ENCODE measurements at places on chromosomes 7 and 10.

DNA sequence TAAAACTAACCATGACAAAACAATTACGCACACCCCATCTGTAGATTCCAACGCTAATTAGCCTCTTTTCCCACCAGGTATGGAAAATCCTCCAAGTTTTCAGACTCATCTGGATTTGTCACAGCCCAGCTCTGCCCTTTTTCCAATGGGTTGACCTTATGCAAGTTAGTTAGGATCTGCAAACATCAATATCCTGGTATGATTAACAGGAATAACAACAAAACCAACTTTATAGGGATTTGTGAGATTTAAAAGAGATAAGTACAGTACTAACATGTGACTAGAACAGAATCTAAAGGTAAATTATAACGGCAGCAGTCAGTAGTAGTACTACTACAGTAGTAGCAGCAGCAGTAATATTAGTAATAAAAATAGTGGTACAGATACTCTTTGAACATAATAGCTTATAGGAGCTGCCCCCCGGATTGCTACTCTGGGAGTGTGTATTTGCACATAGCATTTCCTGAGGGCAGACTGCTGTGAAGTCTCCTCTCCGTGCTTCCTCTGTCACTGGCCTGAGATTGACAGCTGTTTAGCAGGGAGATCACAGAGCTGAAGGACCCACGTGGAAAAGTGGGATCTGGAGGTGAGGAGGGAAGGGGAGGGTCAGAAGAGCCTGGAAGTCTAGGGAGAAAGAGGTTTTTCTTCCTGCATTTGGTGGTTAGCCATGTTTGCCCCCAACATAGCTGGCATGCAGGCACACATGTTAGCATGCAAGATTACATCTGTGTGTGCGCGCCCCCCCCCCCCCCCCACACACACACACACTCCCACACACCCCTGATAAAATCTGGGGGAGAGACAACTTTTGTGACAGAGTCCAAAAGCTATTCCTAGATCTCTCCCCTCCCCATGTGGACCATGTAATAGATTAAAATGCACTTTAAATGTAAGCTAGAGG, 73.3 kb upstream of the FAM171A1 start:
- DNase-seq, result no peak

DNA sequence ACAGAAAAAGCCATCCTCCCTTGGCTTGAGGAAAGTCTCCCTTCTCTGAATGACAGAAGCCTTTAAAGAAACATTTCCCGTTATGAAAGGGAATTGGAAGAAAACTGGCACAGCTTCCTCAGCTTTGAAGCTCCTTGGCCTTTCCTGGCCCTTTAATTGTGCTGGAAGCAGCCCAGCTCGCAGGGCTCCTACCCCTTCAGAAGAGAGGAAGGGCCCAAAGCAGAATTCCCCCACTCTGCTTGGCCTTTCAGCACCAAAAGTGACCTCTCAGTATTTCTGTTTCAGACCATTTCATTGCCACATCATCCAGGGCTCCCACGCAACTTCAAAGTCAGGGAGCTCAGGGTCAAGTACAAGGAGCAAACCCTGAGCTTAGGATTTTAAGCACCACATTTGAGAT, 4.2 kb downstream of the AFAP1L2 start:
- no peak for DNase-seq

- no peak for DNase-seq
Measured at GRCh38 chr7:66119245-66119850, 4.7 kb downstream of the CRCP start.

GRCh38 chr10:69772933-69773704, 28.6 kb upstream of the COL13A1 start:
- no peak for DNase-seq

DNA sequence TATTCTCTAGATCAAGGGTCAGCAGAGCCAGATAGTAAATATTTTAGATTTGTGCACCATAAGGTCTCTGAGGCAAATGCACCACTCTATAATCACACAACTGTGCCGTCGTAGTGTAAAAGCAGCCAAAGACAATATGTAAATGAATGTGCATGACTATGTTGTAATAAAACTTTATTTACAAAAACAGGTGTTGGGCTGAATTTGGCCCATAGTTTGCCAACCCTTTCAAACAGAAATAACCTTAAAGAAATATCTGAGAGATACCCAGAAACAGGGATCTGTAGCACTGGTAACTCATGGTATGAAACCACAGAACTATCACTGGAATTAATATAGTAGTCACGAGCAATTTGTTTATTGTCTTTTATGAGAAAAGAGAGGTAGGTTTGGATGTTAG, 86.0 kb downstream of the ARID5B start:
- DNase-seq, result no peak

GRCh38 chr10:74081192-74081803, 69.3 kb downstream of the AP3M1 start:
- DNase-seq, result no peak

DNA sequence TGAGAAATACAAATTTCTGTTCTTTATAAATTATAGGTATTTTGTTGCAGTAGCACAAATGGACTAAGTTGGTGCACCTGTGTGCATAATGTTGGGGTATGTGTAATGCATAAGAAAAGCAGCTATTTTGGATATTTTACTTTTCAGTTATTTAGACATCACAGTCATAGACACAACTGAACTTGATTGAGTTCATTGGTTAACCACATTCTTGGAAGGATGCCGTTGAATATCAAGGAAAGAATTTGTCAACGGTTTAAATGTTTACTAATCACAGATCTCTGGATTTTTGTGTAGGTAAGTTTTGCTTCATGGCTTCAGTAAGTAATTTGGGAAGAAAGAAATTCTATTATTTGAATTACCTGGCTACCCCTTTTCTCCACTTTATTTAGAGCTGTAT, 4.1 kb downstream of the OTUD1 start:
- no peak for DNase-seq

DNA sequence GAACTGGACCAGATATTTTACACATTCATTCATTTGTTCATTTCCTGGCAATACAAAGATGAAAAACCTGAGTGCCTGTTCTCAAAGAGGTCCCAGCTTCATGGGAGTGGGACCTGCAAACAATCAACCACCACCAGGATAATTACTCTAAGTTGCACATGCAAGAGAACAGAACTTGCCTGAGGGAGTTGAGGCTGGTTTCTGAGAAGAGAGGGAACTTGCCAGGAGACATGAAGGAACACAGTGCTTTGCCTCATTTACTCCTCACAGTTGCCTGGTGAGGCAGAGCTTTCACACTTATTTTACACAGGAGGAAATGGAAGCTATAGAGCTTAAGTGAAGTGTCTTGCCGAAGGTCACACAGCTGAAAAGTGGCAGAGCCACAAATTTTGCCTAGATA, 170.1 kb downstream of the SORCS3 start:
- DNase-seq, result no peak

DNA sequence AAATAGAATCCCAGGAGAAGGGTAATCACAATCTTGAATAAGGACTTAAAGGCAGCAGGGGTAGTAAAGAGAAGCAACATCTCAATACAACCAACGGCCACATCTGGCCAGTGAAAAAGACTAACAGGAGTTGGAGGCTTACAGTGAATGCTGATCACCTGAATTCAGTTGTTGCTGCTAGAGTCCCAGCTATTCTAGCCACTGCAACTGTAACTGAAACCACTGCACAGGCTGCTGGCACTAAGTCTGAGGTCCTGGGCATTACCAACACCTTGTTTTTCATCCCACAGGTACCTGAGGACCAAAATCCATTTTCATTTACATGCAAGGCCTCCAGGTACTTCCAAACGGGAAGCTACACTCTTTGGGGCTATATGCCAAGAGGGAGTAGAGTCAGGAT, 44.4 kb downstream of the TPK1 start:
- DNase-seq, result no peak

GRCh38 chr7:131741446-131741845, 185.0 kb upstream of the PODXL start:
- no peak for DNase-seq

DNA sequence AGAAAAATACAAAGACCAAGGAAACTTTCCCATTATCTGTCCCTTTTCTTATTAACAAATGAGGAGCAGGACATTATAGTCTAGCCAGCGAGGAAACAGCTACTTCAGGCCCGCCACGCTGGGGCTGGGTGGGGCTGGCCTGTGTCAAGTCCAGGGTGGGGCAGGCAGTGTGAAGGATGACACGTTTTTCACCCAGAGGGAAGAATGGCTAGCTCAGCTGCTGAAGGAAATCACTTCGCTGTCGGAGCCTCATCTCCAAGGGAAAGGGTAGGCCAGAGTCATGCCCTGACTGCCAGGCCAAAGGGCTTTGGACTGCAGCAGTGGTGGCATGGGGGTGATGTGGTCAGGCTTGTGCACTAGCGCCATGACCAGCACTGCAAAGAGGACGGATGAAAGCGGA, 24.4 kb downstream of the COL13A1 start:
- no peak for DNase-seq

GRCh38 chr7:84025332-84025927, 169.2 kb downstream of the SEMA3A start:
- DNase-seq, result no peak

DNA sequence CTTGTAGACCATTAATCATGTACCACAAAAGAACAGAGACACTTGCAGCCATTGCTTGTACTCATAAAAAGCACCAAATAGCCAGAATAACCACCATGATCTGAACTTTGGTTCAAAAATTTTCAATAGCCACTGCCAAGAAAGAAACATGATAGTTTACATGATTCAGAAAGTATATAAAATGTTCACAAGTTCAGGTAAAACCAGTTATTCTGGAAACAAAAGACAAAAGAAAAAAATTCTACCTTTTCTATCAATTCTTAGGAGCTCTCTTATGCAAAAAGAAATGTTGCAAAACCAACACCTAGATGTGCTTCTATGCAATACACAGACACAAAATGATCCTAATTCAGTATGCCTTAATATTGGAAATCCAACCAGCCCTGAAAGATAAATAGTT, 108.7 kb downstream of the PCLO start:
- no peak for DNase-seq

DNA sequence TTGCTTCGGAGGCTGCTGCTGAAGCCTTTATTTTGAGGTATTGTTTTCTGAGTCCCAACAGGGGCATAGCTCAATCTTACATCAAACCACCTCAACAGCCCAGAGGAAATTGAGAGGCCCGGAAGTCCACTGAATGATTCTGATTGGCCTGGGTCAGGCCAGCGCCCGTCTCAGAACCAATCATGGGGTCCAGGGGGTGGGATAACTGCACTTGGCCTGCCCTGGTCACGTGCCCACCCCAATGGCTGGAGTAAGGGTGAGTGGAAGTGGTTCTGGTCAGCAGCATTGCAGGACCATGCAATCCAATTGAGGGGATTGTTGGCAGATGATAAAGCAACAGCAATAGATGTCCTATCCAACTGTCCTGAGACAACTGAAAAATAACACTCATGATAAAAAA, 190.6 kb downstream of the HERPUD2 start:
- no peak for DNase-seq

DNA sequence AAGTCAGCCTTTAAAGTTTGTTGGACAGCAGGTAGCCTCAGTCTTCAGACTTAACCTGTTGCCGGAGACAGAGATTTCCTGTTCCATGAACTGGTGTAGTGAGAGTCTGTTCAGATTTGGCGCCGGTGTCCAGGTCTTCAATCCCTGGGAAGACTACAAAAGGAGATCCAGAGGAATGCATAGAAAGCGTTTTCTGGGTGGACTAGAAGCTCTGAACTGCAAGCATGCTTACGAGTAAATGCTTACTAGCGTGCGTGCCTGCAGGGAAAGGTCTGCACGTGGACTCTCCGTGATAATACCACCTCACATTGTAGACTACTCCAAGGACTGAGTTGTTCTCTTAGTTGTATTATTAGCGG, 878 bp downstream of the GLRX3 start:
- DNase-seq, result no peak

GRCh38 chr7:31633894-31634494, 53.0 kb upstream of the PPP1R17 start:
- peak; percentile 43 for DNase-seq

GRCh38 chr7:44123190-44124003, at the start of gene POLD2:
Gene POLD2 (minus strand): TSS chr7:44123548. CDS start chr7:44122053, 1,495 bp downstream.
- DNase-seq, result peak; percentile 95

DNA sequence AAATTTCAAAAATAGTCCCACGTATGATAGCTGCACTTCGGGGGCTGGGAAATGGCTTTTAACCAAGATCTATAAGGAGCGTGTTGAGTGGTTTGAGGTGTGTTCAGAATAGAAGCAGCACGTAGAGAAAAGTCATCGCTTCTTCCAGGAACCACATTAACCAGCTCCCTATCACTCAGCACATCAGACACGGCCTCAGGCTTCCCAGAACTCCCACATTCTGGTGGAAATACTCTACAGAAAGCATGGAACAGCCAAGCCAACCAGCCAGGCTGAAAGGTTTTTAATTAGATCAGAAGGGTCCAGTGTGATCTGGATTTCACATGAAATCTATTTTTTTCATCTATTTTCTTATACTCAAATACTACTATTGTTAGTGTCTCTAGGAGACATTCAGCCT, 231.5 kb upstream of the NRP1 start:
- DNase-seq, result no peak

DNA sequence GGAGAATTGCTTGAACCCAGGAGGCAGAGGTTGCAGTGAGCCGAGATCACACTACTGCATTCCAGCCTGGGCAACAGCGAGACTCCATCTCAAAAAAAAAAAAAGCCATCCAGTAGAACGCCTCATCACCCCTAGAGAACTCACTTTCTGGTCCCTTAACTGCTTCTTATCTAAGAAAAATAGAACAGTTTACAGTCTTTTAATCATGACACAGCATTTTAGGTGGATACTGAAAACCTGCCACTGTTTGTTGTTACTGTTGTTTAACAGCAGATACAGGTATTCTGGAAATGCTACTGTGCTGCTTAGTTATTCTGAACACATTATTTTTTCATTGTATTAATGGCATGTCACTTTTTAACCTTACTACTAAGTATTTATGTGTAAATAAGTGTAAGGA, 624.3 kb upstream of the GHITM start:
- no peak for DNase-seq

DNA sequence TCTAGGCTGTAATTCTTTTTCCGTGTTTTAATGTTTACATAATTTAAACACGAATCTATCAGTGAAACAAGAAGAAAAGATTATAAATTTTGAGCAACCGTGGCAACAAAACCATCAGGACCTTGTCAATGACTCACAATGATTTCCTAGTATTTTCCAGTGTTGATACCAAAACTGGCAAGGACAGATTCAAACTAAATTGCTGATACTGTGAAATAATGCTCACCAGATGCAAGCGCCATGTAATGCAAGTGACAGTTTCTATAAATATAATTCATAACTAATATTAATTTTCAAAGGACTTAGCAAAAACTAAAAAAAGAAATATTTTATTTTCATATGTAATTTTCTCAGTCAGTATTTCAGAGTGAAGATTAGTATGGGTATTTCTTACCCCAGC, 203.6 kb downstream of the LRRN3 start:
- DNase-seq, result no peak

DNA sequence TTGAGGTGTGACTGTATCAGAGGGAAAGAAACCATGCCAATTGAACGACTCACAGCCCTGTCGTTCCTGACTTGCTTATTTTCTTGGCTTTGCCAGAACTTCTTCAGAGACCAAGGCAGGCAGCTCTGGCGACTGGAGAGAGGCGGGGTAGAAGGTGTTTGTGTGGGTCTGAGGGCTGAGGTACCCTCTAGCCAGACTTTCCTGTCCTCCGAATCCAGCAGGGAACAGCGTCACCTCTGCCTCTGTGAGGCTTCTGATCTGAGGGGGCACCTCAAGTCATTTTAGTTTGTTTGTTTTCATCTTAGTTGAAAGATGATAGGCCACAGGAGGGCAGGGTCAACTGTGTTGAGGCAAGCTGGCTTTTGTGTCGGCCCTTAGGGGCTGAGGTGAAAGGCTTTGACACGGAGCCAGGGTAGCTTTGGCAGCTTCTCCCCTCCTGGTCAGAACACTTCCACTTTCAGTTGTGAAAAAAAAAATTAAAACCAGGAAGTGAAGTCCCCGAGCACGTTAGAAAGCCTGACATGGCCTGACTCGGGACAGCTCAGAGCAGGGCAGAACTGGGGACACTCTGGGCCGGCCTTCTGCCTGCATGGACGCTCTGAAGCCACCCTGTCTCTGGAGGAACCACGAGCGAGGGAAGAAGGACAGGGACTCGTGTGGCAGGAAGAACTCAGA, 1.9 kb downstream of the ACSL5 start:
- peak; percentile 65 for DNase-seq
